ENCODE measurements at places on chromosomes 7 and 10.
A peak's percentile ranks its signal among the peaks of the same experiment; 100 is the strongest.

- DNase-seq: no peak
Observed at GRCh38 chr10:74854610-74855009, 28.2 kb downstream of the KAT6B start.

DNA sequence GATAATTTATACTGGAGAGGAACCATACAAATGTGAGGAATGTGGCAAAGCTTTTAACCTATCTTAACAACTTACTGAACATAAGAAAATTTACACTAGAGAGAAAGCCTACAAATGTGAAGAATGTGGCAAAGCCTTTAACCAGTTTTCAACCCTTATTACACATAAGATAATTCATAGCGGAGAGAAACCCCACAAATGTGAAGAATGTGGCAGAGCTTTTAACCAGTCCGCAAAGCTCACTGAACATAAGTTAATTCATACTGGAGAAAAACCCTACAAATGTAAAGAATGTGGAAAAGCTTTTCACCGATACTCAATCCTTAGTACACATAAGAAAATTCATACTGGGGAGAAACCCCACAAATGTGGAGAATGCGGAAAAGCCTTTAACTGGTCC is 37.9 kb downstream of the ZNF138 start:
- DNase-seq: no peak

DNA sequence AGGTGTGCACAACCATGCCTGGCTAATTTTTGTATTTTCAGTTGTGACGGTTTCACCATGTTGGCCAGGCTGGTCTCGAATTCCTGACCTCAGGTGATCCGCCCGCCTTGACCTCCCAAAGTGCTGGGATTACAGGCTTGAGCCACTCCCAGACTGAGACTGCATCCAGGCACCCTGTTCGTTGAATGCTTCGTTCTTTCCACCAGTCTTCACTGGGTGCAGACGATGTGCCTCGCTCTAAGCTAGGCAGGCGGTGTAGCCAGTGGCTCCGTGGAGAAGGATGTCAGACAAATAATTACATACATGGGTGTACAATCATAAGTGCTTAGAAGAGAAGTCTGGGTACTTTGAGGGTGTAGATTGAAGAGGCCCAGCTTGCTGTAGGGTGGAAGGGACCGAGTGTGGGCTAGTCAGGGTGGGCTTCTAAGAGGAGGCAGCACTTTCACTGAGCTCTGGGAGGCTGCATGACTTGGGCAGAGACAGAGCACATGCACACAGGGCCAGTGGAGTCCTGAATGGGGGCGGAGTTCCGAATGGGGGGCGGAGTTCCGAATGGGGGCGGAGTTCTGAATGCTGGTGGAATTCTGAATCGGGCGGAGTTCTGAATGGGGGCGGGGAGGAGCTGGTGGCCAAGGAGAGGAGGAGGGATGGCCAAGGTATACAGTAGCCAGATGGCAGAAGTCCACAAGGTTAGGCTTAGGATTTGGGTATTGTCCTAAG is 74.3 kb downstream of the COL26A1 start:
- no peak for DNase-seq

- no peak for DNase-seq
Observed at GRCh38 chr10:9561821-9562505, 1455.7 kb upstream of the CELF2 start.

GRCh38 chr7:70679661-70680060 is 452.3 kb upstream of the GALNT17 start:
- no peak for DNase-seq

- DNase-seq: no peak
Observed at GRCh38 chr7:129005186-129005585, 49.7 kb downstream of the TNPO3 start.

DNA sequence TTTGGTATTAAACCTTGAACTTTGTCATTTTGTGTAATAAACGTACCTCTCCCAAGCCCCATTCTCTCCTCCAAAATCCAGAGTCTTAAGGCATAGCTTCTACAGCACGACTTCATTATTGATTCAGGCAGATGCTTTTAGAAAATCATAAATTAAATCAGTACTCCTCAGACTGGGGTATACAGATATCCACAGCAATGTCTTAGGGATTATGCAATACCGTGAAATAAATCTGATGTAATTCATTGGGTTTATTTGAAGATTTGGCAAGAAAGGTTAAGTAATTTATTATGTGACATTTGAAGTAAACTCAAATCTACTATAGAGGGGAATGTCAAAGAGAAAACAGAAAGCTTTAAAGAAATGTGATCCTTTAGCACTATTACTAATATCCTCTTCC is 246.1 kb upstream of the PLXDC2 start:
- DNase-seq: no peak

DNA sequence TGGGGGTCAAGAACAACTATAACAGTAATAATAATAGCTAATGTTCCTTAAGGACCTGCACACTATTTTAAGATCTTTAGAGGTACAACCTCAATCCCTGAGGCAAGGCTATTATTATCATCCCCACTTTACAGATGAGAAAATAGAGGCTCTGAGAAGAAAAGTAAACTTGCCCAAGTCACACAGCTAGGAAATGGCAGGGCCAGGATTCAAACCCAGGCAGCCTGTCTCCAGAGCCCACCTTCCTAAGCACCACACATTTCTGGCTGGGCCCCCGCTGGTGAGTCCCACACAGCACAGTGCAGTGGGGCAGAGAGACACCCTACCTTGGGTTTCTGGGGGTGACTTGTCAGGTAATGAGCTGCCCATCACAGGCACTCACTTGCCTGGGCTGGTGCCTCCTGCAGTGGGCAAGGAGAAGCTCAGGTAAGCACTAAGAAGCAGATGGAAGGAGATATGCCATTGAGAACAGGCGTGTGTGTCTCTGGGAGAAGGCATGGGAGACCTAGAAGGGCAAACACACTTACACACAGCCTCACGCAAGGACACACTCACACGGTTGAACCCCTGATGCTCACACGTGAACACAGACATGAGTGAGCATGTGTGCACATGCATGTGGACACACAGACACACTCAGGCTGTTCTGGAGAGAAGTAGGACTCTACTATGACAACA is 104.4 kb upstream of the ZMIZ1 start:
- DNase-seq: no peak

GRCh38 chr10:18104223-18104872 is 35.9 kb upstream of the CACNB2 start:
- no peak for DNase-seq

- DNase-seq: no peak
Observed at GRCh38 chr7:5597772-5598171, 174.1 kb upstream of the TNRC18 start.

DNA sequence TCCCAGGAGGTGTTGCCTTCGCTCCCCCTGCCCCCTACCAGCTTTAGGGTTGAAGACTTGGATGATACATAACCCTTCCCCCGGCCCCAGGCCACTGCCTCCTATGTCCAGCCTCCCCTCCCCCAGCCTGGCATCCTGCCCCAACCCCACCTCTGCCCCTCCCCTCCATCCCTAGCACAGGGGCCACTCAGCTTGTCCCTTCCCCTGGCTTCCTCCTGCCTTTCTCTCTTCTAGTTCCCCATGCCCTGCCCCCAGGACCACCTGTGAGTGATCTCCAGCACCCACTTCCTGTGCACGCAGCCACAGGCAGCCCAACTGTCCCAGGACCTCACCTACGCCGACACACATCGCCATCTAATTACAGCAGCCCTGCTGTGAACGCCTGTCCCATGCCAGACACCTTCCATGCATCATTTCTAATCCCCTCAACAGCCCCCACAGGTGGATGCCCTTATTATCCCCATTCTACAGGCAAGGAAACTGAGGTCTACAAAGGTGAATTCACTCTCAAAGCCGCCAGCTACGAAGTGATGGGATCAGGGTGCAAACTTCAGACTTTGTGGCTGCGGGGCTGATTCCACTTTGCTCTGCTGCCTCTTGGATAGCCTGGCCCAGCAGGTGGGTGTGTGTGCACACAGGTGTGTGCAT is 82.4 kb upstream of the CHST15 start:
- DNase-seq: no peak

GRCh38 chr7:136405931-136406777 is 429.0 kb upstream of the MTPN start:
- DNase-seq: peak; percentile 22

DNA sequence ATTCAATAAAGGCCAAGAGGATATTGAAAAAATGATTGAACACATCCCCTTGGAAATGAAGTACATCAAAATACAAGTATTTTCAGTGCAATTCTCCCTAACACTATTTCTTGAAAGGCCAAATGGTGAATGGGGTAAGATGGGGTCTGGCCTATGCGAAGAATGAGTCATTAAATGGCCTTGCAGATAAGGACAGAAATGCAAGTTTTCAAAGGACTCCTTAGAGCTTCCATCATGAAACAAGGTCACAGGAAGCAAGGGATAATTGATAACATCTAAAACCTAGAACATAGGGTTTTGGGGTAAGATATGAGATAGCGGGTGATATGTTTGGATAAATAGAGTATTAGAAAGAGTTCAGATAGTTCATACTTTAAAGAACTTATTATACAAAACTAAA is 109.3 kb upstream of the ABCB5 start:
- DNase-seq: no peak

DNA sequence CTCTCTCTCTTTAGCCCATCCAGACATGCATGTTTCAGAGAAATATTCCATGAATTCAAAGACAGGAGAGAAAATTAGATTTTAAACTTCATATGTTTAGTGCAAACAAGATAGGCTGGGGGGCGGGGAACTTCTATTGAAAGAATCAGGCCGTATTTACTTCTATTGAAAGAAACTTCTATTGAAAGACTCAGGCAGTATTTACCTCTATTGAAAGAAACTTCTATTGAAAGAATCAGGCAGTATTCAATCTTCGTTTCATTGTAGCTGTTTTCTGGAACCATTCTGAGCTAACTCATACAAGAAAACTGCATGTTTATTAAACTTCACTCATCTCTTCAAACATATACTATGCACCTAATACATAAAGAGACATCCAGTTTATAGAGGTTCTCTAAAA is 123.1 kb downstream of the TYW1B start:
- no peak for DNase-seq

DNA sequence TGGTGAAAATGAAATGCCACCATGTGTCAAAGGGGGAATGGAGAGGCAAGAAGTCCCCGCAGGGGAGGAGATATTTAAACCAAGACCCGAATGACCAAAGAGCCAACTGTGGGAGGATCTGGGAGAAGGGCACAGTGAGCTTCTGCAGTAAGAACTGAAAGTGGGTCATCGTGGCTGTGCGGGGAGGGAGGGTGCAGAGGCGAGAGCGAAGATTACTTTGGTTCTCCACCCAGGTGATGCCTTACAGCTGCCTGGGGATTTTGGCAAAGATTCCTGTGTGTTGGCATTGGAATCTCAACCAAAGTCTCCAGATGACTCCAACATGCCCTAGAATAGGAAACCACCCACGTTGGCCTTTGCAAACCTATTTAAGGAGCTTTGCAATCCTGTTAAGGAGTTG is 44.2 kb upstream of the ADAM12 start:
- DNase-seq: no peak

- no peak for DNase-seq
Observed at GRCh38 chr7:9889554-9889953, 1084.1 kb upstream of the PHF14 start.

- no peak for DNase-seq
Observed at GRCh38 chr10:88728107-88728763, 22.2 kb downstream of the LIPK start.

DNA sequence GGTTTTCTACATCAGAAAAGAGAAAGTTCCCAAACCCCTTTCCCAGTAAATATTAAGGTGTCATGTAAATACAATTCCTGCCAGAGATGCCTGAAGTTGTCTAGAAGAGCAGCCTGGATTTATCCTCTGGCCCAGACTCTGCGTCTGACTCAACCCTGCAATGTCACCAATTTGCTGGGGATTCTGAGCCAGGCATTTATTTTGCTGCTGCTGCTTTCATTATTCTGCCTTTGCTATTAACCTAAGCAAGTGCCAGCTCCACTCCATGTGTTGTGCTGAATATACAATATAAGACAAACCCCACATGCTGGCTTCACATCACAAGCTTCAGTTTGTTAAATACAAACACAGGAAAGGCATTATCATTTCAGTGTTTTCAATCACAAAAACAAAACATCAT is 59.1 kb downstream of the ELAPOR2 start:
- no peak for DNase-seq

DNA sequence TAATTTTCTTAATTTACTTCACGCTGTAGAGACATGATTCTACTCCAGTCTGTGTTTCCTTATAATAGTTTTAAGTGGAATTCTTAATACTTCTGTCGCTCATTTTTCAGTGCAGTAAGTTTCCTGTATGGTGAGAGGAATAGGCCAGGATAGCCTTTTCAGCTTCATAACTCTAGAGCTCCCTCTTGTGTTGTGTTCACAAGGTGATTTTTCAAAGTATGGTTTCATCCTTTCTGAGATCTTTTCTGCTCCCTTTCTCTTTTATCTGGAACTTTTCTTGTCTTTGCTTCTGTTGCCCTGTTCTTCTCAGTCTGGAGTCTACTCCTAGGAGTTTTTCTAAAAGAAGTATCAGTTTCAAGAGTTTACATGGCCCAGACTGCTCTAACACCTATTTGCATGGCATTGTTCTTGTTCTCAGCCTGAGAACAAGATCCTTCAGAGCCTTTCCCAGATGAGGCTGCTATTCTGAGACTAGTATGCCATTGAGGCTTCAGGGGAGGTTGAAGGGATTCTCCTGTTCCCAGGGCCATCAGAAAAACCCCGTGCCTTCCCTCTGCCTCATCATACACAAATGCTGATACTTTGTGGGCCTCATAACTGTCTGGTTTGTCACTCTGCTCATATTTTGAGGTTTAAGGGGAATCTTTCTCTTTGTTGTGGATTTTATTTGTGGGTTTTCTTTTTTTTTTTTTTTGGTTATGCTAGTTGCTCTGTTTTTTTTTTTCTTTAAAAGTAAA is 21.8 kb downstream of the NET1 start:
- no peak for DNase-seq

GRCh38 chr7:139124084-139124914 is 14.8 kb upstream of the ZC3HAV1 start:
- no peak for DNase-seq

GRCh38 chr10:78634835-78635234 is 433.9 kb upstream of the ZMIZ1 start:
- no peak for DNase-seq

DNA sequence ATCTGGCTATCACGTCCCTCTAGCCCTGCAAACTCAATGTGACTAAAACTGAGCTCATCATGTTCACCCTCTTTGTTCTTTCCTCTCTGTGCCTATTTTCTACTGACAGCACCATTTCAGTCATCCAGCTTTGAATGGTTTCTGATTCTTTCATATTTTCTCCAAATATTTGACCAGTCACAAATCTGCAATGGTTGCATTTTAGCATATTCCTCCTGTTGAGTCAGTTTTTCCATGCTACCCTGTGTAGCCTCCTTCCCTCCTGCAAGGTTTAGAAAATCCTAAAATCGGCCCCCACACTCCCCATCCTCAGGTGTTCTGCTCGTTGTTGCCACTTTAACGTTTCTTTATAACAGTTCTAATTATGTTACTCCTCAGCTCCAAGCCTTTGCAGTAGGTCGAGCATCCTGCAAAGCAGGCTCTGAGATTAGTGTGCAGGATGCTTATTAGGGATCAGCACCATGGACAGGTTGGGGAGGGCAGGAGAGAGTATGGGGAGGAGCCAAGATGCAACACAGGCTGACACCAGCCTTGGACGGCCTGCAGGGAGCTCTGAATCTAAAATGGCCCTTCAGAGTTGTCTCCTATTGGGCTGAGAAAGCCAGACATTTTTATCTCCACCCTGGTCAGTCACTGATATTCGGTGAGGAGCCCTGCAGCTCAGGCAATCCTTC is 531.0 kb upstream of the COBL start:
- no peak for DNase-seq

GRCh38 chr7:184294-185264 is 7.8 kb upstream of the FAM20C start:
- peak; percentile 41 for DNase-seq

Data from AG09319 (cell line).